ENCODE measurements at places on chromosomes 3 and 15.

DNA sequence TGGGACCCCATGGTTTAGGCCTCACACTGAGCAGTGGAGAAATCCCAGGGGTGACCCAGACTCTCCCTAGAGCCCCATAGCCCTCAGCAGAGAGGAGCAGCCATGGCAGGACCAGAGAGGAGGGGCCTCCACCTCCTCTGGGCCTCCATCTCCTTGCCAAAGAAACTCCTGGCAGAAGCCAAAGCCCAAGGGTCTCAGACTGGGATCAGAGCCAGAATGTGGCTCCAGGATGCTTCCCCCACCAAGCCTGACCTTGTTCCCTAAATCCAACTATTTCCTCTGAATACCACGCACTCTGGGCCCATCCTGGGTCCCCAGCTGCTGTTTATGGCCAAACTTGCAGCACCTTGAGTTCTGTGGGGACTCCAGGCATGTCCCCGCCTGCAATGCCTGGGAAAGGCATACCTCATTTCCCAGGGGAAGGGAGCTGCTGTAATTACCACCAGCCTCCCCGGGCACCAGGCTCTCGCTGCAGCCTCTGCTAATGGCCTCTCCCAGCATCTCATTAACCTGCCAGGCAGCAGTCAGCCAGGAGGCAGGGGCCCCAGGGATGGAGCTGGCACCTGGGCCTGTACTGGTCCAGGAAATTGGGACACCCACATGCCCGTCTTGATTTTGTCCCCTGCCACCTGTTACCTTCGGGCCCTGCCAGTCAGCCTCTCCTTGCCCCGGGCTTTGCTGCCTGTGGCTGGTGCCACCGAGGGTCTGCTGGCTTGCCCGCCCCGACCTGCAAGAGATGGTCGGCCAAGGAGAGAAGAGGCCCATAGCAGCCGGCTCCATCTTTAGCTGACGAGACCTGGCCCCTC, 4.6 kb downstream of the CCDC9B start:
- DNase-seq: peak; percentile 80

- DNase-seq: no peak
Observed at GRCh38 chr3:160556141-160556540, 9.2 kb downstream of the KPNA4 start.

DNA sequence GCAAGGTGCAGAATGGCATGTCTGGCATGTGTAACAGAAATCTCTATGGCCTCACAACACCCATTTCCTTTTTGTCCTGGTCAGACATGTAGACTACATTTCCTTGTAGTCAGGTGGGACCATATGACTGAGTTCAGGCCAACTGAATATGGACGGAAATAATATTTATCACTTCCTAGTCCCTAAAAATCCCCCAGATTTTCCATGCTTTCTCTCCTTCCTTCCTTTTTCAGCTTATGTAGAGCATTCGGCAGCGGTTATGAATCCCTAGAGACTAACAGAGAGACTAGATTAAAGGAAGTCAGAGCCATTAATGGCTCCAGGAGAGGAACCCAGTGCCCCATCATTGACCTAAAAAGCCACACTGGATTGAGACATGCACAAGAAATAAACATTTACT, 35.8 kb downstream of the SLC9A9 start:
- DNase-seq: no peak

- no peak for DNase-seq
Observed at GRCh38 chr3:115254492-115255196, 107.6 kb upstream of the ZBTB20 start.

- DNase-seq: no peak
Observed at GRCh38 chr15:26001201-26001600, 138.1 kb upstream of the ATP10A start.

- no peak for DNase-seq
Observed at GRCh38 chr3:65018801-65019200, 331.0 kb upstream of the ADAMTS9 start.

DNA sequence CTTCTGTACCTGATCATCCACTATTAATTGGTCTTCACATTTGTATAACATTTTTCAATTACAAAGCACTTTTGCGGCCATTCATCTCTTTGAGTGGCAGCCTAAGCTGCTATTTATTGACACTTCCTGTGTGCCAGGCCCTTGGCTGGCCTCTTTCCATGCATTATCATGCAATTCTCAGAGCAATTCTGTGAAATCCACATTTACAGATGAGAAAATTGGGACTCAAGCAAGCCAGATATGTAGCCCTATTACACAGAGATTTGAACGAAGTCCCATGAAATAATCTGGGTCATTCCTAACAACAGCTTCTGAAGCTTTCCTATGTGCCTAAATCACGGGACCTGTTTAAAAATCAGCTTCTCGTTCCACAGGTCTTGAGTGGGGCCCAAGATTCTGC, 17.4 kb downstream of the SLC6A1 start:
- DNase-seq: no peak

GRCh38 chr3:192010490-192010889, 549.5 kb downstream of the PYDC2 start:
- DNase-seq: no peak

Data from NCI-H1105 (cell line).